ENCODE measurements at places on chromosomes 5 and 9.
A peak's percentile ranks its signal among the peaks of the same experiment; 100 is the strongest.

- no peak for DNase-seq
Measured at GRCh38 chr5:171825051-171825450, 39.4 kb downstream of the SMIM23 start.

DNA sequence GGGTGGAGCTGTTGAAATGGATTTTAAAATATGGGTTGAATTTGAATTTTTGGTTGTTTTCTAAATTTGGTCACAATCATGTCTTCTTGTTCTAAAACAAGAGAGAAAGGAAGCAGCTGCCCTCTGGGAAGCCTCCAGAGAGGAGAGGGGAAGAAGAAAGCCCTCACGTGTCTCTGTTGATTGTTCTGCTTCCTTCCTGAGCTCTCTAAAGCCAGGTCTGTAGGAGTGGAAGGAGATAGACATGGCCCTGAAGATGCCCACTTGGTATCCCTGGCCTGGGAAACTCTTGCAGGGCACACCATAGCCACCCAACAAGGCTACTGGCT is 59.6 kb downstream of the GALNT12 start:
- DNase-seq, result no peak

DNA sequence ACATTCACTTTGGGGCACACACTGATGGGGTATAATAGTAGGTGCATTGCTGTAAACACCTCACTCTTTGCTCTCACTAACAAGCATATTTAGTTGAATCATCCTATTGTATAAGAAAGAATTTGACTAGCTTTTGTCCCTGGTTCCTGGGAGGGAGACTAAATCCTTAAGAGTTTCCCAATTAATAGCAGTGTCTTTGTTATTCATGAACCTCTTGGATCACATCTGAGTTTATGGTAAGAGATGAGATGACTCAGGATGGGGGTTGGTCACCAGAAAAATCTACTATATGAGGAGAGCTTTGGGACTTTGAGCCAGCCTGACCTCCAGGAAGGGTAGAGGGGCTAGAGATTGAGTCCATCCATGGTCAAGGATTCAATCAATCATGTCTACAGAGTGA is 56.8 kb downstream of the PUM3 start:
- DNase-seq, result no peak

GRCh38 chr9:27212621-27213020 is 84.3 kb downstream of the EQTN start:
- DNase-seq, result no peak

GRCh38 chr5:362189-362588 is 40.7 kb downstream of the AHRR start:
- no peak for DNase-seq

DNA sequence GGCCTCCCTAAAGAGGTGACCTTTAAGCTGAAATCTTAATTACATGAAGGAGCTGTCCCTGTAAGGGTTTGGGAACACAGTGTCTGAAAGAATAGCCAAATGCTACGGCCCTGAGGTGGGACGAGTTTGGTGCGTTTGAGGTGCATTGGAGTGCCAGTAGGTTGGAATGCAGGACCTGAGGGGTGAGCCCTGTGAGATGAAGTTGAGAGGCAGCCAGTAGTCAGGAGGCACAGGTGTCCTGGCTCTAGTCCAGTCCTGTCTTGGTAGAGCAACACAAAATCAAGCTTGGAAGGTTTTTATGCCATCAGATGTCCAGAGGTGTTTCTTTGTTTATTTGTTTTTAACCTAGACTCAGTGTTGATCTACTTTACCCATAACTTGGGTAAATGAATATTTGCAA is 108.5 kb downstream of the ARHGAP26 start:
- DNase-seq, result no peak

DNA sequence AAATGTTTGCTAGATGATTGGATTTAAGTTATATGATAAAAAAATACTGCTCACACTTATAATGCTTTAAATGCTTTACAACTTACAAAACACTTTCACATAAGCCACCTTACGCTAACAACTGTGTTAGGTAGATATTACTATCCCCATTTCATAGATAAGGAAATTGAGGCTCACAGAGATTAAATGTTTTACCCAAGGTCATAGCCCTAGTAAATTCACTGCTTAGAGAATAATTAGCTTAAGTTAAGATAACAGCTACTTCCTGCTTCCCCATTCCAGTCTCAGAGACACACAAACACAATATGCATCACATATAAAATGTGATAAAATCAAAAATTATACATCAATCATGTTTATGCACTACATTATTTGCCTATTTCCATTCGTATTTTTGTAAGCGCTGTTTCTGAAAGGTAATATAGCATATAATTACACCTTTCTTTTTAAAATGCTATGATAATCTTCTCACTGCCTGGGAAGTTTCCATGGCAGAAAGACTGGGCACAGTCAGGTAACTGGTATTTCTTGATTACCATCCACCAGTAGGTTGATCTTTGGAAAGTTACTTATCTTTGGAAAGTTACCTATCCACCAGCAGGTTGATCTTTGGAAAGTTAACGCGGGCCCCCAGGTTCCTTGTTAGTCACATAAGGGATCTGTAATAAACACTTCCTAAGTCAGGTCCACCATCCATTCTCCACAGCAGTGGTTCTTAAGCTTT is 101.1 kb downstream of the NFIB start:
- DNase-seq, result no peak

DNA sequence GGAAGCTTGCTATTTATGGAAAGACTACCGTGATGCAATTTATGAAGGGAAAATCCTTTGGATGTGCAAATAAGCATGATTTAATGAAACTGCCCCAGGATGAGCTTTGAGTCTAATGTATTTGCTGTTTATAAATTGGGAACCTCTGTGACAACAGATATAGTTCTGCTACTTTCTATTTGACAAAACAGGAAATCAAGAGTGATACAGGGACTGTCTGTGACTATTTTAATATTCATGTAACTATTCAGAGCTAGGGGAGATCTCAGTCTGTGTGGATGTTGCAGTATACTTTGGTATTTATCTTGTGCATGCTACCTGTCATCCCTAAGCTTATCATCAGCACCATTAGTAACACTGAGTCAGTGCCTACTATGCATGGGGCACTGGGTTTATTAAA is 132.1 kb downstream of the PDZD2 start:
- no peak for DNase-seq

DNA sequence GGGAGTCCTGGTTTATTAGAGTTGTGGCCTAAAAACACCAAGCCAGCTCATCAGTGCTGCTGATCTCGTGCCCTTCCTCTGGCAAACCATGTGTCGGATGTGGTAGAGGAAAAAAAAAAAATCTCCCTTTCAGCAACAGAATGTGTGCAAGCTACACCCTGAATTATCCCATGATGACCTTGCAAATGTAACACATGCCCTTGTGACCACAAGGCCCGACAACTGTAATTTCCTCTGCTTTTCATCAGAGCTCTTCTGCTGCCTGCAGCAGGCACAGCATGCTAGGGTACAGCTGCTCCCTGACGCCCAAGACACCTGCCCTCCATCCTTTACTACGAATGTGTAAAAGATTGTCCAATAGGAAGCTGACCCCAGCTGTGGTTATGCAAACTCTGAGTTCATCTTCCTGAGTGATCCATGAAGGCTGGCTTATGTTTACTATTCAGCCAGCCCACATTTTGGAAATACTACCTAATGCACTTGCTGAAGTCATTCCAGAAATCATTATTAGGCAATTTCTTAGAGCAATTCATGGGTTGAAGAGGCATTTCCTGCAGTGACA is 14.6 kb upstream of the BNC2 start:
- peak; percentile 93 for DNase-seq

GRCh38 chr9:6197330-6197729 is 18.3 kb upstream of the IL33 start:
- DNase-seq, result no peak

DNA sequence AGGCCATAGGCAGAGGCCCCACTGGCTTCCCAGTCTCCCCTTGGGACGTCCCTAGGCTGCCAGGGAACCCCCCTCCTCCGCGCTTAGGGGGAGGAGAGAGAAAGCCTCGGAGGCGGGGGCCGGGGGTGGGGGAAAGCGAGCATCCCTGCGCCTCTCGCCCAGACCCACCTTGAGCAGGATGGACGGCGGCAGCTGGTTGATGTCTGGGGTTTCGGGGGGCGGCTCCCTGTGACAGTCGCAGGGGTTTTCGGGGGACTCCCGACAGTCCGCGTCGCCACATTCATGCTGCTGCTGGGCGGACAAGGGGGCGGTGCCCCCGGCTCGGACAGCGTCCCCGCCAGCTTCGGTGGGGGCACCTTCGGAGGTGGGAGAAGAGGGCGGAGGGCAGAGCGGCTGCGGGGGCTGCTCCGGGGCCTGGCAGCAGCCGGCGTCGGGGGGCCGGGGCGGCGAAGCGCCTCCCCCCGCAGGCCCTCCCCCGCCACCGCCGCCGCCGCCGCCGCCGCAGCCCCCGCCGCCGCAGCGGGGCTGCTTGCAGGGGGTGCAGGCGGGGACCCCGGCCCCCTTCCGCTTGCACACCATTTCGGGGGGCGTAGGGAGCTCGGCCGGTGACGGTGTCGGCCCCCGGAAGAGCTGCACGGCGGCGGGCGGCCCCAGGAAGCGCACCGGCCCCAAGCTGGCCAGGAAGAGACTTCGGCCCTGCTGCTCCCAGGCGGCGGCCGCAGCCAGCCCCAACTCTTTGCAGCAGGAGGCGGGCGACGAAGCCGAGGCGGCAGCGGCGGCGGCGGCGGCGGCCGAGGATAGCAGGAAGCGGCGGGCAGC is 1.2 kb downstream of the FBXL17 start:
- DNase-seq, result no peak
